GM13977 (cell line): ENCODE measurements at places on chromosomes 16 and 17.

DNA sequence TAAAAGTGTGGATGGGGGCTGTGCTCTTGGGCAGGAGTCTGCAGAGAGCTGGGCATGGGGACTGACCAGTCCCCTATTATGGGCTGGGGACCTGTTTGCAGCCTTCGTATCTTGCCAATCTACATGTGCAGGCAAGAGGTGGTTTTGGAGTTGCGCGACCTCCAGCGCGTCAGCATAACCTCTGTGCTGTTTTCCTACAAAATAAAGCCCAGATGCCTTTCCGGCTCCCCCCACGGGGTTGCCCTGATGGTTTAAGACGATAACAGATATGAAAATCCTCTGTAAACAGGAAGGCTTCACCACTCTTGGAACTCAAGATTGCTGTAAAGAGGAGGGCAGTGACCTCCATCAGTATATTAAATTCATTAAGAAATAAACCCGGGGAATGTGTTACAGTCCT is 16.5 kb upstream of the SPPL2C start:
- no peak for DNase-seq

GRCh38 chr17:77847221-77848085 is 111.0 kb upstream of the TNRC6C start:
- DNase-seq, result no peak

DNA sequence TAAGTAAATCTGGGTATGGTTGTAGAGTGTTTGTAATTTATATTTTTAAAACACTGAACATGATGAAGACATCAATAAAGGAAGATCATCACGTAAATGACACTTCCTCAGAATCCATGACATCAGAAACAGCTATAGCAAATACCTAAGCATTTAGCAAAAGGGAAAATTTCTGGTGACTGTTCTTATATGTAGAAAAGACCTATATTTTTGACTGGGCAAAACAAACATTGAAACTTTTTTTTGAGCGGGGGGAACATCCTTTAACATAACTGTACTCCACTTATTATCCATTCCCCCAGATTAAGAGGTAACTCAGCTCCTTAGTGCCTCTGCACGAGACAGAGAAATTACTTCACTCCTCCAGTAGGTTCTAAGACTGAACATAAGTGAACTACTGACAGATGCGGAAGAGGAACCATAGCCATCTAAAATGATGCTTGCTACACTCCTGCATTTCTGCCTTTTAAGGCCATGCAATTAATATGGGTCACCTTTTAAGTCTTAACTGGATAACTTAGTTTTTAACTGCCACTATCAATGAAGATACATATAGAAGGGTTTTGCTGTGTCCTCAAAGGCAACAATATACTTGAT is 9.4 kb downstream of the CRYBA1 start:
- no peak for DNase-seq

- no peak for DNase-seq
Measured at GRCh38 chr16:51151961-51152663, 1.0 kb upstream of the SALL1 start.

DNA sequence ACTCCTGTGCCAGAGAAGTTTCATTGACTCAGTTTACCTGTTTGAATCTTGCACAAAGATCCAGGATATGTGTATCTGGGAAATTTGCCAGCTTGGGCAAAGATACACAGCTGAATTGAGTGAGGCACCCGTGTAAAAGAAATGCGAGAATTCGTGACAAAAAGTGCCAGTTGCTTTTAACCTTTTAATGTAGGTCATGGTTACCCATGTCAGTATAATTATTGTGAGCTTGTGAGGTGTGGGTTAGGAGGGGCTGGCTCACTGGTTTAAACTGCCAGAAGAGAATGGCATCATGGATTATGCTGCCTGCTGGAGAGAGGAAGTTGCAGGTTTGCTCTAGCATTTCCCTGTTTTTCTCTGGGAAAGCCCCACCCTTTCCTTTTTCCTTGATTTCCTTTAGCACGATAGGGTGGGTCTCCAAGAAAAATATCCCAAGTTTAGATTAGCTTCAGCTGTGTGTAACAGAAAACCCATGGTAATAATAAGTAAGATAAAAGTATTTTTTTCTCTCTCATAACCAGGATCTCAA is 24.8 kb upstream of the NDRG4 start:
- no peak for DNase-seq

- no peak for DNase-seq
Measured at GRCh38 chr16:12311309-12311708, 334.8 kb downstream of the SNX29 start.

DNA sequence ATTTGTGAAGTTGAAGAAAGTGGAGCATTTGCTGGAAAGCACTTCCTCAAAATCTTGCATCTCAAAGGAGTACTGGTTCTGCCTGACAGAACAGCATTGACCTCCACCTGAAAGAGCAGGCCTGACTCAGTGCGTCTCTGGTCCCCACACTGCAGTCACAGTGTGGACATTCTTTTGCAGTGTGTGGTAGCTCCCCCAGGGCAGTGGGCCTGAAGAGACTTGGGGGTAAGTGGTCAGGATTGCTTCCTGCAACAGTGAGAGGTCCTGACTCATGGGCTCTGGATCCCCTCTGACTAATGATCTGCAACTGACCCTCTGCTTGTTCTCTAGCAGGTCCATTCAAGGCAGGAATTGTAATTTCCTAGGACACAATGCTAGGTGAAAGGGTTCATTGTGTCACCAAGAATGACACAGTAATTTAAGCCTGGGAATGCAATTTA is 204.9 kb upstream of the KCNJ16 start:
- DNase-seq, result peak; percentile 6

- DNase-seq, result no peak
Measured at GRCh38 chr16:85220125-85220839, 108.0 kb upstream of the CIBAR2 start.

DNA sequence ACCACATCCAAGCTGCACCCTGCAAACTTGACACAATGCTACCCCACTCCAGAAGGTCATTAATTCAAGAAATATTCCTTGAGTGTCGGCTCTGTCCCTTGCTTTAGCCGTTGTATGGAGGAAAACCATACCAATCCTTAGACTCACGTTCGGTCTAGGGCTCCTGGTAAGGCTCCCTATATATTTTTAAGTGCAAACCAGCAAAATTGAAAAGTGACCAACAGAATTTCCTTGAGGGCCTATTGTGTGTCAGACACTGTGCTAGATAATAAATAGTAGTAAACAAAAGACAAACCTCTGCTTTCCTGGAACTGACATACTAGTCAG is 390 bp upstream of the BBS2 start:
- no peak for DNase-seq

DNA sequence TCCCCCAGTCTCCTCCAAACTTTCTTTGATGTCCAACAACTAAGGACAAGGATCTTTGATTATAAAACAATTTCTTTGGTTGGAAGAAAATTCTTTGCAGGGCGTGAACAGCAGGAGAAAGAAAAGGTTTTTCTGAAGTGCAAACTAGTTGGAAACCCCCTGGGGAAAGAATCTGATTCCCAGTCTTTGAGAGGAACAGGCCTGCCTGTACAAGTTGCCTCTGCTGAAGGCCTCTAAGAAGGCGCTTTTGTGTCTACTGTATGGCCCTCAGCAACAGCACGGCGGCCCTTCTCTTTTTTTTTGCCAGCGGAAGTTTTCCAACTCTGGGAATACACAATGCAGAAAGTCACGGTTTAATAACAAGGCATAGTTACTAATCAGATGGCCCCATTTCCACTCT is 14.0 kb downstream of the RNF43 start:
- DNase-seq, result no peak

GRCh38 chr17:52660692-52661091 is 502.2 kb upstream of the CA10 start:
- no peak for DNase-seq

DNA sequence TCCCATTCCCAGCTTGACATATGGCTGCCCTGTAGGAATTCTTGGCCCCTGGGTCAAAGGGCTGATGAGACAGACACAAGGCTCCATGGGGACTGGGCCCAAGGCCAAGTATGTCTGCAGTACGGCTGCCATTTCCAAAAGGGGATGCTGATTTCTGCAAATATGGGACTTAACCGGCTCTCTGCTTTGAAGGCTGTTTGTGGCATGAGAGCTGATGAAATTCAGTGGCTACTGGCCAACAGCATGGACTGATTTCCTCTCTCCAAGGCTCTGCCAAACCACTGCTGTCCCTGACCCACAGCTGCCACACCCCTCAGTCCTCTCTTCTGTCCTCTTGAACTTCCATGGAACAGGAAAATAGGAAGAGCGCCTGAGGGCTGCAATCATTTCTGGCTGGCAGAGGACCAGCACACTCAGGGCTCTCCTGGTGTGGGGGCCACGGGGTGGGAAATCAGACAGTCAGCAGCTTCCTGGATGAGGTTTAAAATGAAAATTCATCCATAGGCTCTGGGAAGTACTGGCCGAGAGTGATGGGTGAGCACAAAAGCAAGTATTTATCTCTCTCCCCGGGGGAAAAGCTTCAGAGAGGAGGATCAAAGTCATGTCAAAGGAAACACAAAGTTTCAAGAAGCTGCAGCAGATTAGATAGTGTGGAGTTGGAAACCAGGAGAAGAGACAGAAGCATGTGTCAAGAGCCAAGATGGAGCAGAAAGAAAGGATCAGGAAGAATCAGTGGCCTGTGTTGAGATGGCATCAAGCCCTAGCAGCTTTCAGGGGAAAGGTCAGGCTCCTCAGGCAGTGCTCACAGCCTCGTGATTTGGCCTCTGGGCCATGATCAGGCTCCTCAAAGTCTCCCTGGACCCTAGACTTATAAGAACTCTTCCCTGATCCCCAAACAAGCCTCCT is 64.1 kb upstream of the SREBF1 start:
- no peak for DNase-seq

- no peak for DNase-seq
Measured at GRCh38 chr16:86243571-86244154, 266.7 kb upstream of the FOXF1 start.

DNA sequence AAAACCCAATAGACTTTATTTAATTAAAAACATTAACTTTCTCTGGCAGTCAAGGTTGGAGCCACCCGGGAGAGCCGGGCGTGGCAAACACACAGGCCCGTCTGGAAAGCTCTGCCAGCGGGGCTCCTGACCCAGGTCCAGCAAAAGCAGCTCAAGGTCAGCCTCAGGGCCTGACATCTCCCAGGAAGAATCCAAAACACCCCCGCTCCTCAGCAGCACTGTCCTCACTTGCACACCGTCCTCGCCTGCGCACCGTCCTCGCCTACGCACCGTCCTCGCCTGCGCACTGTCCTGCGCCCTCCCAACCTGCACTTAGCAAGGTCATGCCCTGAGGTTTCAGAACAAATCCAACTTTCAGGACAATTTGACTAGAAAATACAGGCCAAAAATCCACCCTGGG is 31.4 kb upstream of the RPTOR start:
- no peak for DNase-seq

DNA sequence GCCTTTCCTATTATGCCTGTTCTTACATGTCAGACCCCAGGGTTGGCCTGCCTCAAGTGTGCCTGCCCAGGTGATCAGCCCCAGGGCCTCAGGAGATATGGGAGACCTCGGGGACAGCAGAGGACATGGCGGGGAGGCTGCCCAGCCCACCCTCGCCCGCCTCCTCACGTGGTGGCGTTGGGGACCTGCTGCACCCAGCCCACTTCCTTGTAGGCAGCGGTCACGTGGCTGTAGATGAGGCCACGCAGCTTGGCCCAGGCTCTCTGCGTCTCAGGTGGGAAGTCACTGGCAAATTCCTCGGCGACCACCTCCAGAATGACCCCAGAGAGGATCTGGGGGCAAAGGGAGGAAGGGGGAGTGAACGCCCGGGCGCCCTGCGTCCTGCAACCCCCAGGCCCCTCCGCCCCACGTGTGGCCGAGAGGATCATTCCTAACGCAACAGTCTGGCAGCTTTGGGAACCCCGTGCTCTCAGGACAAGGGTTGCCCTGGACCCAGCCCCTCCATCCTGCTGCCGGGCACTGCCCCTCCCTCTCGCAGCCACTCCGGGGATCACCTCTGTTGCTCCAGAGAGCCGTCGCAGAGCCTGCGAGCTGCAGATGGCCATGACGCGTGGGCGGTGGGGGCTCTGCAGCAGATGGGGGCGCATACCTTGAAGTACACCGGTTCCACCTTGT is 6.6 kb downstream of the CYGB start:
- no peak for DNase-seq

- DNase-seq, result peak; percentile 72
Measured at GRCh38 chr17:74493331-74493833, 26.9 kb downstream of the CD300A start.

GRCh38 chr17:71376933-71377332 is 743.9 kb upstream of the SOX9 start:
- DNase-seq, result no peak

DNA sequence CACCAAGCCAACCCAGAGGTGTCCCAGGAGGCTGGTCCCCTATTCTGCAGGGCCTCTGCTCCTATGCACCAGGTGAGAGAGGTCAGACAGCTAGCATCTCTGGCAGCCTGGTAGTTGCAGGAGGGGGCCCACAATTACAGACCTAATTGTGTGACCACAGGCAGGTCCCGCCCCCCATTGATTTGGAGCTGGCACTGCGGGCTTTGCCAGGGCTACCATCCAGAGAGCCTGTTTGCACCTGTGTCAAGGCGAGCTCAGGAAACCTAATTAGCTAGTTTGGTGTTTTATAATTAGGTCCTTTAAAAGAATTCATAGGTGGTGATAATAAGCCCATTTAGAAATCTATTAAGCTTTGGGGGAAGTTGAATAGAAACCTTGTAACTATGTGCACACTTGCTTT is 90.2 kb downstream of the MRM1 start:
- no peak for DNase-seq

DNA sequence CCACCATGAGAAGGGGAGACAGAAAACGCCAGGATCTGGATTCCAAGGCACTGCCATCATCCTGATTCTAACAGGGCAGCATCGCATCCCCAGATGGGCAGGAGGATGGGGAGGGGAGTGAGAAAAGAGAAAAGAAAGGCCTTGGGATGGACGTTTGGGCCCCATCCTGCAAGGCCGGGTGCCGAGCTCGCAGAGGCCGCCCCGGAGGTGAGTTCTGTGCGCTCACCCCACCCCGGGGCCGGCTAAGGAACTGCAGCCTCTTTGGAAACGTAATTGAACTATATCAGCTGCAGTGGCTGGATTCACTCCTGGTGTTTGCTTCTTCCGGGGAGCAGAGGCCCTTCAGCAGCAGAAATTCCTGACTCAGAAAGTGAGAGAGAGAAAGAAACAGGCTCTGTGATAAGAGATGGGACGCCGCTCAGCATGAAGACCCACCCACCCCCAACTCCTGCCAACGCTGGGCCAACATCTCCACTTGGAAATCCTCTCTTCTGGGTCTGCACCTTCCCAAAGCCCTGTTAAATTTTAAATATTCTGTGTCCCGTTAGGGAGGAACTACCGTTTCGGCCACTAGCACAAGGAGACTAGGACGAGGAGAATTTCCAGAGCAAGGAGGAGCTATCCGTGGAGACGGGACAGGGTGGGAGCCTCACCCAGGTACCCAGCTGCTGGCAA is 8.5 kb upstream of the SSTR2 start:
- DNase-seq, result peak; percentile 76
